ENCODE measurements at places on chromosomes 4 and X.

GRCh38 chr4:112201915-112202505 lies 29.6 kb upstream of the AP1AR start:
- no peak for DNase-seq

- no peak for DNase-seq
Measured at GRCh38 chr4:130359542-130359941, 1263.6 kb downstream of the C4orf33 start.

DNA sequence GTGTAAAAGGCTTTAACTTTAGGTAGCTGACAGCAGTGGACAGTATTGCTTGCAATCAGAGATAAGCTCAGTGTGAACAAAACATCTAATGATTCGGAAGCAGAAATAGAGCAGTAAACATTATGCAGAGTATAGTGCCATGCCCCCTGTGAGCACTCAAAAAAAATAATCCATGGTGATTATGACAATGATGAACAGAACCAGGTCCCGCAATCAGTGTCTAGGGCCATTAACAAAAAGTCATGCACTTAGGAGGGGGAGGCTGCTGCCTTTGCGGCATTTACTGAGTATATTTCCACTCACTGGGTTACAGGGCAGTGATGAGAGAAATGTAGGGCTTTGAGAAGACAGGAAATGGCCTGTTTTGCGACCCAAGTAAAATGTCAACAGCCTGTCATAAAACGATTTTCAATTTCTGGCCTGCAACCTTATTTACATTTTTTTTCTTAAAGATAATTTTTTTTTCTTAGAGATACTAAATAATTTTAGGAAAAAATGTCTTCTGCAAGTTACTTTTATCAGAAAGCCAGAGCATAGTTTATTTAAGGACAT lies 27.3 kb upstream of the NEIL3 start:
- no peak for DNase-seq

GRCh38 chrX:40632199-40632598 lies 9.0 kb downstream of the MPC1L start:
- no peak for DNase-seq

GRCh38 chr4:76752861-76753501 lies 145.0 kb downstream of the SOWAHB start:
- no peak for DNase-seq

- DNase-seq = no peak
Measured at GRCh38 chr4:38768968-38769394, 13.8 kb downstream of the TLR10 start.

DNA sequence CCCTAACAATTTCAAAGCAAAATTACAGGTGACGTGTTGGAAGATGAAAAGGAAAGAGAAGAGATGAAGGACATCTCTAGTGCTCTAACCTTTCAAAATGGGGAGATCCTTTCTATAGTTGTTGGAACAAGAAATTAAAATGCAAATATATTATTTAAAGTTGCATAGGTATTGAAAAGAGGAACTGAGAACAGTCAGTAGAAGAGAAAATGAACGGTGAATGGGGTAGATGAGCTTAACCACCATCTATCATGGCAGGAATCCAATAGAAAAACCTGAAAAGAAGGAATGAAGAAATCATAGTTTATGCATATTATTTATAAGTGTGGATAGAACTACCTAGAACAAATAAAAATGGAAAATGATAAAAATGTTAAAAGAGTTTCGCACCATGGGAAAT lies 42.0 kb downstream of the ANXA5 start:
- peak; percentile 22 for DNase-seq

GRCh38 chrX:111511477-111511876 lies at the start of gene SERTM2:
SERTM2 (plus strand) TSS chrX:111511645; CDS start chrX:111518858, 7,213 bp downstream.
- DNase-seq = no peak

- no peak for DNase-seq
Measured at GRCh38 chr4:40307627-40308497, 27.3 kb upstream of the CHRNA9 start.

GRCh38 chr4:107725281-107725859 lies 5.3 kb upstream of the PAPSS1 start:
- no peak for DNase-seq

GRCh38 chr4:163414275-163414674 lies 59.3 kb downstream of the TKTL2 start:
- DNase-seq = no peak

DNA sequence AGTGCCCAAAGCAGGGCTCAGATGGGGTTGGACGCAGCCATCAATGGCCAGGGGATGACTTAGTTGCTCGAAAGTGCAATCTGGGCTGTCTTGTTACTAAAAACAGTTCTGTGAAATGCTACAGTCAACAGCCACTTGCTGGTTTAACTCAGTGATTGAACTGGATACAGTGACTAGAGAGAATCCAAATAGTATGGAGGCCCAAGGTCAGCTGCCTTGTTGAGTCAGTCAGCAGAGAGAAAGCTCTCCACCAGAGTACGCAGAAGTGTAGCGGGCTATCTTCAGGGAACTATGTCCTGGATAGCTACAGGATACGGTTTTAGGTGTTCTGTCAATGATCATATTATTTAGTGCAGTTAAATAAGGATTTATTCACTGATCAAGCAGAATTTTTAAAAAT lies 68.4 kb downstream of the TRAPPC11 start:
- DNase-seq = no peak

DNA sequence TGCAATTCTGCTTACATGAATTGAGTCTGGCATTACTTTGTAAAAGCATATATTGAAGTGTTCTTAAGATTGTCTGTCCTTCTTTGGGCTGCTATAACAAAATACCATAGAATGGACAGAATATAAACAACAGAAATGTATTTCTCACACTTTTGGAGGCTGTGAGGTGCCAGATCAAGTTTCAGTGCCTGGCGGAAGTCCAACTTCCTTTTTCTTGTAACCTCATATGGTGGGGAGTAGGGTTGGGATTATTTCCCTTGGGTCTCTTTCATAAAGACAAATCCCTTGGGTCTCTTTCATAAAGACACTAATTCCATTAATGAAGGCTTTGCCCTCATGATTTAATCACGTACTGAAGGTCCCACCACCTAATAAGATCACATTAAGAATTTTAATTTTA lies 199.3 kb upstream of the GRID2 start:
- no peak for DNase-seq

DNA sequence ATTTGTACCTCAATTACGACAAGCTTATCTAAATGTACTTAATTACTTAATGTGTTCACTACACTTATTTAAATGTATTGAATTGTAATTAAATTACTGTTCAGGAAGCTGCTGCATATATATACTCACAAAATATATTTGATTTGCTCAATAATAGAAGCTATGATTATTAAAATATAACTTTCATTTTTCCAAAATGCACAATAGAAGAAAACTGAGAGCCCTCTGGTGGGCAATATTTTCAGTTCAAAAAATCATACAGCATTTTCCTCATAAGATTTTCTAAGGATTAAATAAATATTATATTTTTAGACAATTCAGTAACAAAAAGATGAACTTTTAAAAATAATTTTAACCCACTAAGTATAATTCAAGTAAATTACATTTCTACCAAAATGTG lies 217.3 kb downstream of the DKK2 start:
- no peak for DNase-seq

DNA sequence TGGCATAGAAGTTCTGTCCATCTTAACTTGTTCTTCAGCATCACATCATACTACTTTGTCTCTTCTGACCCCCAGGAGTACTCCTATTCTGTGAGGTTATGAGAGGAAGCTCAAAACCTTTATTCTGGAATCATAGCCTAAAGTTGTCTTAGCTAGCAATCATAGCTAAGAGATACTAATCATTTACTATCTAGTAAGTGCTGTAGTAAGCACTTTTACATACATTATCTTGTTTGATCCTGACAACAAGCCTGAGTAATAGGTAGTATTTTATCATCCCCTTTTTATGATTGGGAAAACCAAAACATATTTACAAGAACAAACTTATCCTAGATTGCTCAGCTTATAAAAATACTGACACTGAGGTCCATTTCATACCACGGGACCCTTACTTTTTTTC lies 14.3 kb upstream of the LHFPL1 start:
- no peak for DNase-seq

- DNase-seq = no peak
Measured at GRCh38 chr4:40648131-40648530, 18.5 kb upstream of the RBM47 start.

- no peak for DNase-seq
Measured at GRCh38 chr4:170307182-170307581, 217.4 kb upstream of the AADAT start.

DNA sequence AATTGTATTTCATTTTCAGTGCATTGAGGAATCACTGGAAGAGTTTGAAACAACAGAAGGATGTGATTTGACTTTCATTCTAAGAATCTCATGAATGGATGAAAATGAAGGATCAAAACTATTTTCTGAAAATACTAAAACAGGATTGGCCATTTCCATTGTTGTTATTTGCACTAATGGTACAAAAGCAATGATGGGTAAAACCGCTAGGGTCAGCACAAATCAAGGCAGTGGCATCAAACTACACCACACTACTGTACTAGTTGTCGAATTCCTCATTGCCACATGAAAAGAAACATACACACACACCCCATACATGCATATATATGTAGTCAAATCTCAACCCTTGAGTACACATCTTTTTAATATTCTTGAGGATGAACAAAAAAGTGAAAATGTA lies 24.7 kb upstream of the CENPVL3 start:
- DNase-seq = no peak

DNA sequence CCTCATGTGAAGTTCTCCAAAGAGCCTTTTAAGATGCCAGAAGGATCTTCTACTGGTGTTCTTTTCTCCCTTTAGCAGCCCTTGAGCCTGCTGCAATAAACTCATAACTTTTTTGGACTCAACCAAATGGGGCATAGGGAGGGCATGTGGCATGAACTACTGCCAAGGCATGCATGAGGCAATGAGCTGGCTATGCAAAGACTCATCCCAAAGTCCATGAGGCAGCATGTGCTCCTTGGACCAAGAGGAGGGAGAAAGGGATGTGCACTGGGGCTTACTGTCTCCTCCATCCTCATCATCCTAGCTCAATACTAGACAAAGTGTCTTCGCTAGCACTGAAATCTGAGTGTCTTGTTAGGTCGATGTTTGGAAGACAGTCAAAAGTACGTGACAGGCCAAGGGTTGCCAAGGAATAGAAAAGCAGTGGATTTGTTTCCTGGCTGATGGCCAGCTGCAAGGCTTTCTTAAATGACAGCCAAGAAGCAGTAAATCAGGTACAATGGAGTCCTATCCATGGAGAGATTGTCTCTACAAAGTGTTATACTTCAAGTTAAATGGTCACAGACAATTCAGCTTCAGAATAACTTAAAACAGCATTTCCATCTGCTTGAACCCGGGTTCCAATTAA lies 44.5 kb upstream of the ATXN3L start:
- no peak for DNase-seq

- DNase-seq = no peak
Measured at GRCh38 chr4:36476135-36476534, 194.7 kb downstream of the DTHD1 start.

- no peak for DNase-seq
Measured at GRCh38 chr4:59818656-59819055, 1381.5 kb upstream of the ADGRL3 start.

GRCh38 chrX:132636080-132636479 lies 147.2 kb upstream of the MBNL3 start:
- DNase-seq = no peak

DNA sequence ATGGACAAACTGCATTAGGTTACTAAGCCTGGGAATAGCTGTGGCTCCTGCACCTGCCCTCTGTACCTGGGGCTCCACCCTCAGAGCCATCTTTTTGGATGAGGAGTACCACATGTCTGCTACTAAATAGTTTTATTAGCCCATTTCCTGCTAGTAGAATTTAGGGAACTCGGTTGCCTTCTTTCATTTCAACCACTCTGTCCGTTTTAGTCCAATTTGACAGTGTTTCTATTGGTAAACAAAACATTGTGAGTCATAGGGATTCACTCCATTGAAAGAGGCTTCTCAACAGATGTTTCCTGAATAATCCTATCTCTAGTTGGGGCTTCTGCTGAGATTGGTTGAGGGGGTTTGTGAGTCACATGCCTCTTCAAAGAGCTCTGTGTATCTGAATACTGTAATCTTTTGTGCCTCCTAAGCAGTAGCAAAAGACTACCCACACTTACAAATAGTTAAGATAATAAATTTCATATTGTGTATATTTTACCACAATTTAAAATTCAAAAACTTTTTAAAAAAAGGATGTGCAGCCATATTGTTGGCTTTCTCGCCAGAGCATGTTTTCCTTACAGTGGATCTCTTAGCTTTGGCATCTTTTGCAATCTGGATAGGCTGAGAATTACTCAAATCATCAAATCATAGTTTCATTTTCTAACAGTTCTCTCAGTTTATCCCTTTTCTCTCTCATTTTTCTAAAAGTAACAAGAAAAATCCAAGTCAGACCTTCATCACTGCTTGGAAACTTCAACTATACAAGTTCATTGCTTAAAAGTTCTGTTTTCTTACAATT lies 9.9 kb downstream of the FAM200B start:
- DNase-seq = no peak

DNA sequence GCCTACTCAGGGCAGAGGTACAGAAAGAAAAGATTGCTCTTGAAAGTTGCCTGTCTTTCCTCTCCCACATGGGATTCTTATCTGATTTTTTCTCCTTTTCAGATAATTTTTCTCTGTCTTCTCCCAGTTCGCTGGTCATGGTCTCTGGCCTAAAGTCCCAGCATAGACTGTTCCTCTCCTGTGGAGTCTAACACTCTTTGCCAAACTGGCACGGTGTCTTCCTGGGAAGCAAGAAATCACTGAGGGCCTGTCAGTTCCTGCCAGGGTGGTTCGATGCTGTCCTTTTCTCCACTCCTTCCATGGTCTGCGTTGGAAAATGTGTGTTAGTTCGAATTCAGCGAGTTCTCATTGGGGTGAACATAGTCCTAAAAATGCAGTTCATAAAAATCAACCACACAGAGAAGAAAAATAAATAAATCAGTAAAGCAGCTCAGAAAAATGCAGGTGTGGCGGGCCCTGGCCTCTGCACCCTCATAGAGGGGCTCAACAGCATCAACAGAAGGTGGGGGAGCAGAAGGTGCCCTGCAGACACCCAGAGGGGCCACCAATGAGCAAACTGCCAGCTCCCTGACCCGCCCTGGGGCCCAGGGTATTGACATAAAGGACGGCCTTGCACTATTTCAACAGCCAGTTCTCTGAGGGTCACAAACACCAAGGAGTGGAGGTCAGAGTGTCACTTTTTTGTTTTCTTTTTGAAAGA lies 2.1 kb downstream of the RGN start:
- DNase-seq = no peak

DNA sequence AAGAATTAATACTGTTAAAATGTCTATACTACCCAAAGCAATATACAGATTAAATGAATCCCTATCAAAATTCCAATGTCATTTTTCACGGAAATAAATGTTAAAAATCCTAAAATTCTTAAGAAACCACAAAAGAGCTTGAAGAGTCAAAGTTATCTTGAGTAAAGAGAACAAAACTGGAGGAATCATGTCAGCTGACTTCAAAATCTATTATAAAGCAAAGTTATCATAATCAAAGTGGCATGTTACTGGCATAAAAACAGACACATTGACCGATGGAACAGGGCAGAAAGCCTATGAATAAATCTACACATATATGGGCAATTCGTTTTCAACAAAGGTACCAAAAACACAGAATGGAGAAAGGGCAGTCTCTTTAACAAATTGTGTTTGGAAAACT lies 579.0 kb downstream of the INPP4B start:
- DNase-seq = no peak

- DNase-seq = no peak
Measured at GRCh38 chr4:90024519-90024918, 102.7 kb upstream of the CCSER1 start.
